Activated gamma-delta T cell treated with anti-CD3 and anti-CD28 coated beads, Interleukin-2, amount 50 U/mL, for 16 hours (primary cell): ENCODE measurements at places on chromosomes 5 and 9.

DNA sequence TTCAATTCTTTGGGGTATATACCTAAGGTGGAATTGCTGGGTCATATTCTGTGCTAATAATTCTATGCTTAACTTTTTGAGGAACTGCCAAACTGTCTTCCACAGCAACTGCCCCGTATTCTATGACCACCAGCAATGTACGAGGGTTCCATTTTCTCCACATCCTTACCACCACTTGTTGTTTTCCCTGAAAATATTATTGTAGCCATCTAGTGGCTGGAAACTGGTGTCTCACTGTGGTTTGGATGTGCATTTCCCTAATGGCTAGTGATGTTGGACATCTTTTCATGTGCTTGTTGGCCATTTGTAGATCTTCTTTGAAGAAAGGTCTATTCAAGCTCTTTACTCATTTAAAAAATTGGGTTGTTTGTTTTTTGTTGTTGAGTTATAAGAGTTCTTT, 30.7 kb downstream of the MSX2 start:
- DNase-seq, result no peak

DNA sequence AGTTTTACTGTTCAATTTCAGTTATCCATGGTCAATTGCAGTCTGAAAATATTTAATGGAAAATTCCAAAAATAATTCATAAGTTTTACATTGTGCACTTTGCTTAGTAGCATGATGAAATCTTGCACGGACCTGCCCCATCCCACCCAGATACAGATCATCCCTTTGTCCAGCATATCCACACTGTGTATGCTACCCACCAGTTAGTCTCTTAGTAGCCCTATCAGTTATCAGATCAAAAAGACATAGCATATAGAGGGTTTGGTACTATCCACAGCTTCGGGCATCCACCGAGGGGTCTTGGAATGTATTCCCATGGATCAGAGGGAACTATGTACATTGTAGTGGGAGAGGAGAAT, 97.7 kb downstream of the SLC44A1 start:
- no peak for DNase-seq

GRCh38 chr9:109452761-109453160, 45.3 kb downstream of the PTPN3 start:
- DNase-seq, result no peak

DNA sequence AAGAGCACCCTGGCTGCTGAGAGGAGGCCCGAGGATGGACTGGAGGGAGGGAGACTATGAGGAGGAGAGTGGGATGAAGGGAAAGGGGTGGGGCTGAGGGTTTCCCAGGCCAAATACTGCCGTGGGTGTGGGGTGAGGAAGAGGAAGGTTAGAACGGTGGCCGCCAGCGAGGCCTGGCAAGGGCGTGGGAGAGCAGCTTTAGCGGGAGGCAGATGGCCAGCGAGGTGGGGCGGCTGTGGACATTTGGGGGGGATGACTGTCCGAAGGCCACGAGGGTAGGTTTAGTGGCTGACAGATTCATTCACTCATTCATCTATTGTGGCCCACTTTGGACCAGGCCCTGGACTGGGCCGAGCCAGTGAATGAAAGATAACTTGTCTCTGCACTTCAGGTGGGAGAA, 47.8 kb upstream of the NEURL1B start:
- no peak for DNase-seq

- no peak for DNase-seq
These were observed 17.8 kb downstream of the SERINC5 start for GRCh38 chr5:80238097-80238496.

- no peak for DNase-seq
These were observed 37.8 kb downstream of the MRRF start for GRCh38 chr9:122302237-122303093.

DNA sequence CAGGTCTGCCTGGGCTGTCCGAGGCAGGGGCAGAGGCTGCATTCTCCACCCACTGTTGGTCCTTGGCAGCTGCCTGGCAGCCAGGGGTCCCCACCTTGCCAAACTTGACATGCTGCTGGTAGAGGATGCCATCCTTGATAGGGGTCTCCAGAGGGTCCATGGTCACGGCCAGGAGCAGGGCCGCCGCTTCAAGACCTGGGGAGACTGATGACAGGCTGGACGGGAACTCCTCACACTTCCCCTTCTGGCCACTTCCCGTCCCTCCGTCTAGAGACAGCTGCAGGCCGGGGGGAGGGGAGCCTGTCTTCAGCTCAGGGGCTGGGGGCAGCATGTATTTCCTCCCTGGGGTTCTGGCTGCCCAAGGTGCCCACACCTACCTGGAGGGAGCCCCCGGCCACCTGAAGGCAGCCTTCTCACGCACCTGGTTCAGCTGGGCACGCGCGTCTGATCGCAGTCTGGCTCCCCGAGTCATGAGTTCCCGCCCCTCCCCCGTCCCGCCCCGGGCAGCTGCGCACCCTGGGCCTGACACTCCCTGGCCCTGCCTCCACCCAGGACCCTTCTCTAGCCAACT, at the start of gene DOK3:
DOK3 (minus strand) TSS at position 446 of the 571 bp plus-strand sequence; CDS start at position 160, 286 bp downstream.
- no peak for DNase-seq

DNA sequence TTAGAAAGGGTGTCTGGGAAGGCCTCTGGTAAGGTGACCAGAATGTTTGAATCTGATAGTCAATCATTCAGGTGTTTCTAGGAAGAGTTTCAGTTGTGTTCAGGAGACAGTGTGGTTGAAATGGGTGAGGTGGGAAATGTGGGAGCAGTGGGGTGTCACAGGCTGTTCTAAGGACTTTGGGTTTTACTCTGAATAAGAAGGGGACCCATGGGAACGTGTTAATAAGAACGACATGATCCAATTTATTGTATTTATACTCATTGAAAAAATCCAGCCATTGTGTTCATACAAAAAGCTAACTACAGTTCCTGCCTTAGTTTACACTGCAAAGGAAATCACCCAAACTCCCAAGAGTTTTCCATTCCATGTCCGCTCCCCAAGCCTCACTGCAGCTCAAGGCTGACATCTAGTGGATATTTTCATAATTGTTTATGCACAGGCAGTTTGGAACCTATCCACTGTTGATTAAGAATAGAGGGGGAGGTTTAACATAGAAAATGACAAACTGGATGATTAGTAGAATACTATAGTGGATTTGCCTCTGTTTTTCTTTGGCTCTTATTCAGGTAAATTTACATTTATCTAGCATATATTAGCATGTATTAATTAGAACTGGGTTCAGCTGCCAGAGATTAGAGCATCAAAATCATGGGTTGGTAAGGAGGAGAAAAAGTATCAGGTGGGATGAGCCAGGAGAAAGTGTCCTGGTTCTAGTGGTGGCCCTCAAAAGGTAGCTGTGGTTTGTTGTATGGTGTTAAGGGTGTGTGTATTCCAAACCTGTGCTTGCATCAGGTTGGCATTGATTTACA, 17.7 kb downstream of the CAVIN4 start:
- DNase-seq, result no peak

- no peak for DNase-seq
These were observed 133.0 kb downstream of the ZDHHC21 start for GRCh38 chr9:14560194-14560593.

GRCh38 chr9:71668717-71669116, 99.6 kb downstream of the CEMIP2 start:
- no peak for DNase-seq

GRCh38 chr5:11084111-11084510, 323.1 kb upstream of the DAP start:
- DNase-seq, result no peak

DNA sequence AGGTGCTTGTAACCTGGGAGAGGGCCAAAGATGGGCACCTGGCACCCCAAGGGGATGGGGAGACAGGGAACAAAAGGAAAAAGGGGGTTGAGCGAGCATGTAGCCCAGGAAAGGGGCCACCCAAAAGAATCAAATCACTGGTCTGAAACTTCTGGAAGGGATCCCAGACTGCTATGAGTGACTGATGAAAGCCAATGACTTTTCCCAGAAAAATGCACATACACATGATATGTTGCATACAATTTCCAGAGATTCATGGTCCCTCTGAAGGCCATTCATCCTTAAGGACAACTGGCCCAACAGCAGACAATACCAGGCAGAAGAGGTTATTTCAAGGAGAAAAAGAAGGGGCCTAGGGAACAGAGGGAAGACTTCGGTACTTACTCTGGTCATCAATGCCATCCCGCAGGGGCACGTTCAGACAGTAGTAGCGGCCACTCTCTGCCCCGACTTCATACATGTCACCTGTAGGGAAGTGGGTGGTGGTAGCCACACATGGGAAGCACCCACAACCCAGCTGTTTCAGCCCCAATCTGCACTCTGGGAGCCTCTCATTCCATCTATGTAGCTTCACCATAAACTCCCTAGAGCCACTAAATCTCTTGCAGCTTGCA, 8.4 kb downstream of the HDAC3 start:
- DNase-seq, result no peak

GRCh38 chr5:133938039-133938821, 30.2 kb downstream of the C5orf15 start:
- DNase-seq, result no peak
